SHP77 treated with DMSO at 0.1 percent for 48 hours (cell line): ENCODE measurements at places on chromosomes 5 and 9.

DNA sequence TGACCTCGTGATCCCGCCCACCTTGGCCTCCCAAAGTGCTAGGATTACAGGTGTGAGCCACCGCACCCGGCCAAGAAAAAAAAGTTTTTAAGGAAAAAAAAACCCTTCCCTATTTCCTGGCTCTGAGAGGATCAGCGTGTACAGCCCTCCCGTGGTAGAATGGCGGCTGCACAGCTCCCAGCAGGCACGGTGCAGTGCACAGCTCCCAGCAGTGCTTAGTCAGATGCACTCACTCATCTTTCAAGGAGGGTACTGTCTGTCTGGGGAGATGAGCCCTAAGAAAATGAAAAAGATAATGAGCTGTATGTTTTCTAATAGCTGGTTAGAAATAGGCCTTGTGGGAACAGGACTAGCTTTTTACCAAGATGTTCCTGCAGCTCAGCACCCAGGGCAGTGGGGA is 36.7 kb upstream of the SLC2A8 start:
- DNase-seq, result no peak

DNA sequence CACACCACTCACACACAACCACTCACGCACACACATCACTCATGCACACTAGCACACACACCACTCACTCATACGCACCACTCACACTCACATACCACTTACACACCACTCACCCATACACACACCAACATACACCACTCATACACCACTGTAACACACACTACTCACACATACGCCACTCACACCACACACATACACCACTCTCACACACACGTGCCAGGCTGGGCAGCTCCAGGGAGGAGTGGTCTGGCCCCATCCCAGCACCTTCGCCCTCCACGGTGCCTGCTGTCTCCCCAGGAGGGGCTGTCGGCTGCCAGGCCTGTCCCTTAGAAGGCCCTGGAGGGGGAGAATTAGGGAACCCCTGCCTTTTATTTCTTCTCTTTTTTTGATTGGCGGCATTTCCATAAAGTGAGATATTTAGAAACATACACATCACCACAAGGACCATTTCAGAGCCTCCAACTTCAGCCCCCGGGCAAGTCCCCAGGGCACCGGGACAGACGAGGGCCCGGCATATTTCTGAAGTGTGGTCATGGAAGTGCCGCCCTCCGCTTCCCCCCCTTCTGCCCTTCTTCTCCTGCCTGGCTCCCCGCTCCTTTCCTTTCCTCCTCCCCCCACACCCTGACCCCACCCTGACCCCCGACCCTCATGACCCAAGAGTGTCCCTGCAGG is 6.3 kb upstream of the ASB6 start:
- DNase-seq, result no peak

DNA sequence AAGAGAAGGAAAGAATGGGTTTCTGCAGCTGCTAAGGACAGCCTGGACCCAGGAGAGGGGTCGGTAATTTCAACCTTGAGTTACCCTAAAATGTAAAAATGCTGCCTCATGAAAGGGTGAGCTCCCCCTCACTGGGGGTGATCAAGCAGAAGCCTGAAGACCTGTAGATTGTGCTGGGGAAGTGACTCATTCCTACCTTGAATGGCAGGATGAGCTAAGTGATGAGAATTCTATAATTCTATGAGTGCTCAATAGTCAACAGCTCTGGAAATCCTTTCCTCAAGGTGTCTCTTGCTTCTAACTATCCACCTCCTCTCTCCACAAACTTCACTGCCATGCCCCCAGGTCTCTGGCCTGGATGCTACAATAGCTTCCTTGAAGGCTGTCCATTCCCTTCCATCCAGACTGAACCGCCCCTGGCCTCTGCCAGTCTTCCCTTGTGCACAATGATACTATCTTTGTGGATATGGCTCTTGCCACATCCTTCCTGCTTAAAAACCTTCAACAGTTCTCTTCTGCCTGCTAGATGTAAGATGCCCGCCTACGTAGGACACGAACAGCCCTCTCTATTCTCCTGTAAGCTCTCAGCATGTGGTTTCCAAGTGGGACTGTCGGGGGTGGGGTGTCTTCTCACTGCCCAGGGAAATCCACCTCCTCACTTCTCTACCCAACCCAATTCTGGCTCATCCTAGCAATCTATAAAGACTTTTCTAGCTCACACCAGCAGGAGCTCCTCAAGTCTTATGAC is 50.6 kb downstream of the PTPN3 start:
- DNase-seq, result no peak

DNA sequence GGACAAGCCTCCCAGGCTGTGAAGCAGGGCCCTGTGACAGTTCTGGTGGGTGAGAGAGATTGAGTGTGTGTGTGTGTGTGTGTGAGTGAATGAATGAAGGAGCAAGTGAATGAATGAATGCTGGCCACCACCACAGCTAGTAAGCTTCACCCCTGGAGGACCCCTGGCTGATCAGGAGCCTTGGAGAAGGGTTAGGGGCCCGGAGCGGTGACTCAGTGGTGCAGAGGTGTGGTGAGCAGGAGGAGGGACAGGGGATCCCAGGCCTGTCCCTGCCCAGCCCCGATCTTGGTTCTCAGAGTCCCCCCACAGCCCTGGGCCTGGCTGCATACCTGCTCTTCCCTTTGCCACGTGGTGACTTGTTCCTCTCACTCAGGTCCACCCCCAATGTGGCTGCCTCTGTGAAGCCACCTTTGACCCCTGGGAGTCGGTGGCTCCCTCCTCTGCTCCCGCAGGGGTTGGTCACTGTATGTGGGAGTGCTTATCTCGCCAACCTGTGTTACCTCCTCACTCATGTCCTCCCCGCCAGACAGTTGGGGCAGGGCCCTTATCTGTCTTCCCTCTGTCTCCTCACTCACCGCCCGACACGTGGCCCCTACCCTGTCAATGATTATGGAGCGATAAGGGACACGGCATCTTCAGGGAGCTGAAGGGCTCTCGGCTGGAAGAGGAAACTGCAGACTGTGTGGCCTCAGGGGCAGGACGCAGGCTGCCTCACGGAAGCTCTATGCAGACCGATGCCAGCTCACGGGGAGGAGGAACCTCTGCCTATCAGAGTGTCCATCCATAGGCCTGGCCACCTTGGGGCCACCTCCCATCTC is 99.9 kb upstream of the PITX1 start:
- no peak for DNase-seq

- no peak for DNase-seq
These were observed 18.9 kb upstream of the NPR3 start for GRCh38 chr5:32692036-32692746.

GRCh38 chr5:106397700-106398099 is 1273.0 kb downstream of the EFNA5 start:
- DNase-seq, result no peak

- no peak for DNase-seq
These were observed 69.6 kb downstream of the MAN2A1 start for GRCh38 chr5:109759306-109759705.

DNA sequence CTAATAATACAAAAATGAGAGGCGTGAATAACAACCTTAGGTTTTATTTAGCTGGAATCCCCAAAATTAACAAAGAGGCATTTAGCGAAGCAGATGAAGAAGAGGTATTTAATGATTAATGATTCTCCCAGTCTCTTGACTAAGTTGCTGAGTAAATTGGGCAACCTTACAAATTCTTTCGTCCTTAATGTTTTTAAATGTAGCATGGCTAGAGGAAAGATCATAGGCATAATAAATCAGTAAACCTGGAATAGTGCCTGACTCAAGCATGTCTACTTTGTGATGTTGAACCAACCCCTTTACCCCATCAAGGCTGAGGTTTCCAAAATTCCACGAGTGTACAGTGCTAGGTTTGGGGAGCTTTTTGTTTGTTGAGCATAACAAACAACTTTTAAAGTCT is 7.9 kb downstream of the BHMT start:
- DNase-seq, result no peak

- no peak for DNase-seq
These were observed 412 bp downstream of the FGF18 start for GRCh38 chr5:171419688-171420430.

DNA sequence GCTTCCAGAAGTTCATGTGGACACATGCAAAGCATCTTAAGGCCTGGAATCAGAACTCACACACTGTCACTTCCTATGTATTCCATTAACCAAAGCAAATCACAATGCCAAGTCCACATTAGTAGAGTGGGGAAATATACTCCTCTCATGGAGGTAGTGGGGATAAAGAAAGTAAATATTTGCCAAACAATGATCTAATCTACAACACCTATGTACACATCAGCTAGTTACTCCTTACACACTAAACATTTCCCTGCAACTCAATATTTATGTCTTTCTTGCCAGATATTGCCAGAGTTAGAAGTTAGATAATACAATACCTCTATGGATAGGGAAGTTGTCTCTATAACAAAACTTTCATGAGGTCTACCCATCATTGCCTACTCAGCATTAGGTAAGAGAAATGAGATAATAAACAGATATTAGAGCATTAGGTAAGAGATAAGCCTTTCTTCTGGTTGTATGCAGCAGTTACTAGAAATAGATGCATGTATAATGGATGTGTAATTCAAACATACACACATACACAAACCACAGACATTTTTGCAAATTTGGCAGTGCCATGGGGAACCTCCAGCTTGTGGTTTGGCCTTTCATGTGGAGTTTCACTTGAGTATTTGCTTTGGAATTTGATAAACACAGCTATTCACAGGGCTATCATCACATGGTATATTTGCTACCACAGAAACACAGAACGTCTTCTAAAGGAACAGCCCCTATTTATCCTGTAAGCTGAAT is 196.5 kb downstream of the TLE1 start:
- no peak for DNase-seq

- DNase-seq, result no peak
These were observed 189.4 kb downstream of the TENT4A start for GRCh38 chr5:6902597-6902996.

DNA sequence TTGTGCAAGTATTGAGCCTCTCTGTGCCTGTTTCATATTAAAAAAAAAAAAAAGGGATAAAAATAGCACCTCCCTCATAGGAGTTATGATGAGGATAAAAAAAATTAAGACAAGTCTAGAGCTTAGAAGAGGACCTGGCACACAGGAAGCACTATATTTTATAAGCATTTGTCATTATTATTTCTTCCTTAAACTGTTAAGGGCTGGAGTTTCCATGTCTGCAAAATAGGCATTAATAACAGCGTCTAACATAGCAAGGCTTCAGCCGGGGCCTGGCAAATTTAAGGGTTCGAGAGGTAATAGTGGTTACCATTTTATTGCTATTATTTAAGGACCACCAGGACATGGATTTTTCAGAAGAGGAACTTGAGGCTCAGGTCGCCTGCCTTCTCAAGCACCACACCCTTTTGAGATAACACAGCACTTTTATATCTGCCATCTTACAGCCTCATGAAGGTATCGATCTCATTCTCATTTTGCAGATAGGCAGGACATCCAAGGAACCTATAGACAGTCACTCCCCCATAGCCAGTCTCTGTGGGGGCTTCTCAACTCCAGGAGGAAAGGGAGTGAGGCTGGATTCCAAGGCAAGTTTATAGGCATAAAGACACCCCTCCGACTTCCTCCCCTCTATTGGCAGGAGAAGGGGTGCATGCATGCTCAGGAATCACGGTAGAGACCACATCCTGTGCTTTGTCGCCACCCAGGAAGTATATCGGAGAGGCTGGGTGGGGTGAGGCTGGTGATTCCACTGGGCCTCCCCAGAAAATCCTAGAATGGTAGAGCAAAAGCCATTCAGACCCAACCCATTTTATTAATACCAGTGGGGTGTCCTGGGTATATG is 2.4 kb downstream of the ANXA6 start:
- DNase-seq, result no peak

GRCh38 chr9:82805027-82805426 is 257.9 kb downstream of the RASEF start:
- no peak for DNase-seq

DNA sequence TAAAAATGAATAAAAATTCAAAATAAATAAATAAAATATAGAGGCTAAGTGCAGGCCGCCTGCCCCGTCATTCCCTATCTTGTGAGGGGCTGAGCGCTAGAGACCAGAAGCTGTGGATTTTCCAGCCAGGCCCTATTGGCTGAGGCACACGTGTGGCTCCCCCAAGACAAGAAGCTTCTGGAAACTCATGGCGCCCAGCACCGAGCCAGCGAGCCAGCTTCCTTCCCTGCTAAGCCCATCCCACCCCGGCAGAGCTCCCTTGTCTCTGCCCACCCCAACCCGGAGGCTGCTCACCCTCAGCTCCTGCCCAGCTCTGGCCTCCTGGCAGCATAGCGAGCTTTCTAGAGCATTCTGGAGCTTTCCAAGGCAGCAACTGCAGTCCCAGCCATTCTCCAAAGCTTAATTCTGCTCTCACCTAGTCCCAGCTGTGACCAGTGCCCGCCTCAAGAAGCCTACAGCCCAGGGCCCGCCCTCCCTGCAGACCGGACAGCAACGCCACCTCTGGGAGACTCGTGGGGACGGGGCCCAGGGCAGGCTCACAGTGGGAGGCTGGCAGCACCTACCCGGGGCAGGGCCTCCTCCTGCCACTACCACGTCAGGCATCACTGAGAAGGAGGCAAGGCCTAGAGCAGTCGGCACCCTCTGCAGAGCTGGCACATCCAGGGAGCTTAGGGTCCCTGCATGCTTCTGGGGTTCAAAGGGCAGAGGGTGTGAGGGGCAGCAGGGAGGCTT is 23.2 kb upstream of the TMEM250 start:
- no peak for DNase-seq

DNA sequence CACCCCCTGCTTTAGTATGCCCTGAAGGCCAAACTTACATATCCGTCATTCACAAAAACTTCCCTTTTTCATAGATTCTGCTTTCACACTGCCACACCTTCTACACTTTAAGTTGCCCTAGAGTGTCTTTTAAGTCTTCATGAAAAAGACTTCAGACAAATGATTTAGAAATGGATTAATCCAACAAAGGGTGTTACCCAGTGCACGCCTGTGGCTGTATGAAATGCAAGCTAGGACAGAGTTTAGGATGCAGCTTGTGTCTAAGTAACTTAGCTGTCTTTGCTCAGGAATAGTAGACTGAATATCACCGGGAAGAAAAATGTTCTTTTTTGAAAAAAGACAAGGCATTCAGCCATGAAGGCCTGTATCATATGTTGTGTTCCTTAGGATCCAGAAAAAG is 210.0 kb downstream of the MPDZ start:
- DNase-seq, result no peak

DNA sequence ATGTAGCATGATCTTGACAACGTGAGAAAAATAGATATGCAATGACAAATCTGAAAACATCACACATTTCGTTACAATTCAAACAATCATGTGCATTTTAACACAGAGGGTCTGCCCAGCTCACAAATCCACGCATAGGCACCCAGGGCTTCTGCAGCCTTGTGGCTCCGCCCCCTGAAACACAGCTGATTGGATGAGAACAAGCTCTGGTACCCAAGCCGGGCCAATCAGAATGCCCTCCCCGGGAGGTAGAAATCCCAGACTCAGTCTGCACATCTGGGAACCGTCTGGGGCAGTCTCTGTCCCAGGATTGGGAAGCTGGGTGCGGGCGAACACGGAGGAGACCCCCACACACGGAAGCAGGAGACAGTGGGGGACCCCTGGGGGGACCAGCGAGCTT is 137.5 kb downstream of the GAPVD1 start:
- no peak for DNase-seq

- no peak for DNase-seq
These were observed 353.5 kb downstream of the FBXL17 start for GRCh38 chr5:108028412-108028811.
